Muscle of leg (tissue), 16 donors: ENCODE measurements at places on chromosomes 4 and X. TPM values are rescaled to one million over a fixed set of nuclear protein-coding genes. Genes with fewer than 3 reads are reported as not detected.

- DNase-seq: no peak
Observed at GRCh38 chr4:107801766-107802211, 22.9 kb upstream of the SGMS2 start.

DNA sequence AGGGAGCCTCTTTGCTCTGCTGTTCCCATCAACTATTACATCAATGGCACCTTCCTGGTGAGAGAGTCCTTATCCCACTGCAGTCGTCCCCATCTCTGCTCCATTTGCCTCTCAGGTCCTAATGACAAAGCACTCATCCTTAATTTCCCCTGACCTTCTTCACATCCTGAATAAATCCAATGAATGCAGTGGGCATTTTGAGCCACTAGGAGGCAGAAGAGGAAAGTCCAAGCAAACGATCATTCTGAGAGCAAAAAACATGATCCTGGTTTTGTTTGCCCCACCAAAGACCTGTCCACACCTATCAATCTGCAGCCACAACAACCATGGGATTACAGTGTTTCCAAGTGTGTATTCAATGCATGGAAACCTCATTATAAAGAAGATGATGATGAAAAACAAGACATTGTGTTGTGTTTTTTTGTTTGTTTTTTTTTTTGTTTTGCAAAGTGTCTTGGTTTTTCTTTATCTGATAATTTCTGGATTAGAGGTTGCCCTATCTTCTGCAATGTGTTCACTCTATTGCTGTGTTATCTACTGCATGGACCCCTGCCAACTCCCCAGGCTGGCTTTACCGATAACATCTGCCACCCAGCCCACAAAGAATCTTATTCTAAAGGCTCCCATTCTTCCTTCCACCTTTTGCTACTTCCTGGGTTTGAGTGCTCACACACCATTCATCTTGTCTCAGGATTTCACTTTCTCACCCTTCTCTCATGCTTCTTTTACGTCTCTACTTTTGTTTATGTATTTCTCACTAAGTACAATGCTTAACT is 207.2 kb downstream of the NLGN4X start:
- DNase-seq: peak; percentile 33

GRCh38 chr4:138898282-138898681 is 117.3 kb upstream of the NOCT start:
- DNase-seq: no peak

DNA sequence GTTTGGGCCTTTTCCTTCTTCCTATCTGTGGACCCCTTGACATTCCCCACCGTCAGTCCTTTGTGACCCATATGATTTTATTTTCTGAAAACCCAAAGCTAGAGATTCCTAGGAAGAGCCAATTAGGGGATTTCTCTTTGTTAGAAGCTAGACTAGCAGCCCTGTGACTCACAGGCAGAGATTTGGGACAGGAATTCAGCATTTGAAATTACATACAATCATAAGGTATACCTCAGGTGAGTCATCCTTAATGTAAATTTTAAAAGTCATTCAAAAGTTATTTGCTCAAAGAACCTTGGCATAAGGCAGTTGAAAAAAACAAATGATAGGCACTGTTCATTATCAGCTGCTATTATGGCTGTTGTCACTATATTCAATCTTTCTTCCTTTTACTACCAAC is 40.6 kb downstream of the USP26 start:
- DNase-seq: no peak

DNA sequence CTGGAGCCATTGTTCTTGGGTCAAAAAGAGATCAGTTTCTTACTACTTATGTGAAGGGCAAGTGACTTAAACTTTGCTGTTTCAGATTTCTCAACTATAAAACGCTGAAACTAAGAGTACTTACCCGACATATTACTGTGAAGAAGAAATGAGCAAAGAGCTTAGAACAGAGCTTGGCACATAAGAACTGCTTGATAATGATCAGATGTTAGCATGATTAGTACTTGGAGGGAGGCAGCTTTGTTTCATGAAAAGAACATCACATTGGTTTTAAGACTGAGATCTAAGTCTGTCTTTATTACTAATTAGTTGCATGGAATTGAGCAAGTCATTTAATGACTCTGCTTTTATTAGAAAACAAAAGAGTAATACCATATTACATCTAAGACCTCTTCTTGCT is 169.1 kb downstream of the ARHGAP24 start:
- no peak for DNase-seq

DNA sequence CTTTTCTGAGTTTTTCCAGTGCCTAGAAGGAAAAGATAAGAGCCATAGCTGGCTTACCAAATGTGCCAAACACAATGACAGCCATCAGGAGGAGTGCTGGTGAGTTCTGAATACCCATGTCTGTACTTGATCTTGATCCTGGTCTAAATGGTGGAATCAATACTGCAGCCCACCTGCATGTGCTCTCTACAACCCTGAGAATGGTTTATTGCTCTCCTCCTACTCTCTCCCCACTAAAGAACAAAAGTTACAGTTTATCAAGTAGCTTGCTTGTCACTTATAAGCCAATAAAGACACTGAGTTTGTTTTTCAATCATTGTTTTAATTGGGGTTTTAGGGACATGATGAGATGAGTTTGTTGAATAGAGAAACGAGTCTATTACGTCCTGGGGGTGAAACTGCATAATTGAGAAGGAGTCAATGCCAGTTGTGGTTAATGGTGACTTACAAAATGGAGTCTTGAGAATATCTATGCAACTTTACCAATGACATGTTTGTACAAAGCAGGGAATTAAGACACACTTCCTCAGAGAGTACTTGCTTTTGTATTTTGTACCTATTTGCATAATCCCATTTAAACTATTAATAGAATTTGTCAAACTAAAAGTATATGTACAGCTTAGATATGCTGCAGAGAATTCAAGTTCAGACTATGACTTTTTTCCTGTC is 20.8 kb upstream of the CXCL3 start:
- DNase-seq: no peak

DNA sequence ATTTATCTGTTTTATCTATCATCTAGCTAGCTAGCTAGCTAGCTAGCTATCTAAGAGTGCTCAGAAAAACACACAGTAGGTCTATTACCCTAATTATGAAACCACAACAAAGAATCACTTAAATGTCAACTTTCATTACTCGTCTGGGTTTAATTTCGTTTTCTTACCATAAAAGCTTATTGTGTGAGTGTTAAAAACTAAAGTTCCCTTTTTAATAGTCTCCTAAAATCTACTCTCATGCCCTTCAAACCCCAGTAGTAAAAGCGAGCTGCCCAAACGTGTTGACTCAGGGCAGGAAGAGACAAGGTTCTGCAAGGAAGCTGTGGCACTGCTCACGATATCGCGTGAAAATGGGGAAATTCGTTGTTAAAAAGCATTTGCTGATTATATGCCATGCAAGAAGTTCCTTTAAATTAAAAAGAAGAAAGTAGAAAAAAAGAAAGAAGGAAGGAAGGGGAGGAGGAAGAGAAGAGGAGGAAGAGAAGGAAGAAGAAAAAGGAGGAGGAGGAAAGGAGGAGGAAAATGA is 595 bp downstream of the MBNL3 start:
- peak; percentile 59 for DNase-seq

GRCh38 chr4:36243355-36244256 is 708 bp downstream of the ARAP2 start:
- DNase-seq: peak; percentile 68

DNA sequence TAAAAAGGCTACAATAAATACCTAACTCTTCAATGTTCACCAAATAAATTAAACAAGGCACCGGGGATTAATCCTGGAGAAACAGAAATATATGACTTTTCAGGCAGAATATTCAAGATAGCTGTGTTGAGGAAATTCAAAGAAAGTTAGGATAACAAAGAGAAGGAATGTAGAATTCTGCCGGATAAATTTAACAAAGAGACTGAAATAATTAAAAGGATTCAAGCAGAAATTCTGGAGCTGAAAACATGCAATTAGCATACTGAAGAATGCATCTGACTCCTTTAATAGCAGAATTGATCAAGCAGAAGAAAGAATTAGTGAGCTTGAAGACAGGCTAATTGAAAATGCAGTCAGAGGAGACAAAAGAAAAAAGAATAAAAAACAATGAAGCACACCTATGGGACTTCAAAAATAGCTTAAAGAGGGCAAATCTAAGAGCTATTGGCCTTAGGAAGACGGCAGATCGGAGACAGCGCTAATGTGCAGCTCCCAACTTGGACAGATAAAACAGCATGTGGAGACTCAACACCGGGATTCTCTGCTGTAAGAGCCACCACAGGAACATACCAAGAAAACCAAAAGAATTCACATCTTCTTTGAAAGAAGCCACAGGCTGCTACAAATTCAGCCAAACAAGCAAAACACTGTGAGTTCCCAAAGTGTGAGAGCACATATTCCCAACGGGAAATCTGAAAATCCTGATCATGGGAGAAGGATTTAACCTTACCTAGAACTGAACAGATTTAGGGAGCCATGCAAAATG is 1290.9 kb downstream of the PCDH18 start:
- DNase-seq: no peak

GRCh38 chrX:145821291-145821897 is 3.8 kb downstream of the SLITRK2 start:
- peak; percentile 37 for DNase-seq

- peak; percentile 49 for DNase-seq
Observed at GRCh38 chrX:24243188-24243587, 70.7 kb downstream of the SUPT20HL2 start.

DNA sequence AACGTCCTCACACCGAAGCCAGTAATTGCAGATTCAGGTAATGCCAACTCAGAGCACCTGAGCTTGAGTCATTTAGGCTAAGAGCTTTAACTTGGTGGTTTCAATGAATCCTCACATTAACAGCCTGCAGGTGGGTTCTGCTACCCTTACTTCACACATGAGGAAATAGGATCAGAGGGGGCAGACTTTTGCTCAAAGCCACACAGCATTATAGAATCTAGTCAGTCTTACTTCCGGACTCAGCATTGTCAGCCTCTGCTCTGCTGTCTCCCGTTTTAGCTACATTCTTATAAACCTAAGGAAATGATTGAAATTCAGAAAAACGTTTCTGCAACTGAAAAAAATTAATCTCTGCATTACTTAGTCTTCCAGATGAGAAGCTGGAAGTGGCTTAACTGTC is 6.0 kb downstream of the C4orf50 start:
- no peak for DNase-seq

DNA sequence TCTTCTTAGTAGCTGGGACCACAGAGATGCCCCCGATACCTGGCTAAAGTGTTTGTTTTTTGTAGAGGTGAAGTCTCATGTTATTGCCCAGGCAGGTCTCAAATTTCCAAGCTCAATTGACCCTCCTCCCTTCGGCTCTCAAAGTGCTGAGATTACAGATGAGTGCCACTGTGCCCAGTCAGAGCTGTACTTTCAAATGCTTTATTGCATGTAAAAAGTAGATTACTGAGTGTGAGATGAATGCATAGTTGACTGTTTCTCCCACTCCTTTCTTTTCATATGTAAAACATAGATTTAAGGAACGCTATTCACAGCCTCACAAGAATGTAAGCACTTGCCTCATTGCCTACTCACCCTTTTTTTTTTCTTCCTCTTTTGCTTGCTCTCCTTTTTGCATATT is 984.4 kb upstream of the PABPC4L start:
- DNase-seq: no peak

DNA sequence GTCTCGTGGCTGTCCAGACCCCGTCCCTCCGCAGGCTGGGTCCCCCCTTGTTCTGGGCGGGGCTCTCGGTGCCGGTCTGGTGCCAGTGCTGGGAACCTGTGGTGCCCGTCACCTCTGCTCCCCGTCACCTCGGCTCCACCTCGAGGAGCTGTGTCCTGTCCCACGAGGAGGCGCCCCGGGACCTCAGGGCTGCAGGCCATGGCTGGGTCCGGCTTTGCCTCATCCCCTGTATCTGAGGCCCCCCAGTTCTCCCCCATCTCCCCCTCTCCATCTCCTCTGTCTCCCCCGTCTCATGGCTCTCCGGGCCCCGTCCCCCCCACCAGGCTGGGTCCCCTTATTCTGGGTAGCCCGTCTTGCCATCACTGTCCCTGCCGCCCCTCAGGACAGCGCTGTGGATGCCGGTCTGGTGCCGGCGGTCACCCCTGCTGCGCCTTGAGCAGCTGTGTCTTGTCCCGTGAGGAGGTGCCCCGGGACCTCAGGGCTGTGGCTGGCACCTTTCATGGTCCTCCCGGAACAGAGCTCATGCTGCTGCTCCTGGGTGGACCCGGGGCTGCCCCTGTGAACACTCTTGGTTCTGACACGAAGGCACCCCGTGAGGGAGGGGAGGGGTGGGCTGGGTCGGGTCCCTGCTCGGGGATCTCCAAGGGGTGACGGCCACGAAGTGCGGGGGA is 13.4 kb upstream of the GTPBP6 start:
- no peak for DNase-seq

DNA sequence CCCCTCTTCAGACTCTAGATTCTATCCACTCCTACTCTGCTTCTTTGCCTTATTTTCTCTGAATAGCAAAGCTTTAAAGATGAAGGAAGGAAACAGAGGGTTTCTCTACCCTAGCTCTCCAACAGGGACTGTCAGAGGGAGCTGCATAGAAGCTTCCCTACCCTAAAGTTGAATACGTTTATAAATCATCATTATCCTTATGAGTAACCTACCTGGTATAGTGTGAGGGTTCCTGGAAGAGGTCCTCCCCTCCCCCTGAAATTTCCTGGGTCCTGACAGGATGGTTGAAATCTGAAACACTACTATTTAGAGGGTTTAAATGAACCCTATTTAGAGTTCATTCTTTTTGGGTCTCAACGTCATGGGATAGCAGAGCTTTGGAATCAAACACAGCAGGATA is 187.0 kb upstream of the RBPJ start:
- DNase-seq: no peak

DNA sequence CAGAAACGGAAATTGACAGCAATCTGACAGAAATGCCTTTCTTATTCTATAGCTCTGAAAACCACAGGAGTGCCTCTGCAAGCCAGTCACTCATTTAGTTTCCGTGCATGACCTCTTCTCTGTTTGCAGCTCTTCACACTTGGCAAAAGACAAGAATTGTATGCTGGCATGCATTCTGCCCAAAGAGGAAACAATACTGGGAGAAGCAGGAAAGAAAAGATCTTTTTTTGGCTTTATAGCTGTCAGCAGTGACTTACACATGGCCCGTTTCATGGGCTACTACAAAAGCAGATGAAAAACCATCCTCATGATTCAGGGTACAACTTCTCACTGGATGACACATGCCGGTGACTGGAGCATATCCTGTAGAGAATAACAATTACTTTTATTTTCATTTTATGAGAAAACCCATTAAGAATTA is 249.4 kb downstream of the ADAMTS3 start:
- DNase-seq: peak; percentile 38

GRCh38 chrX:70479922-70480659 is 35.5 kb downstream of the DLG3 start:
- DNase-seq: no peak

Gene WAS
- 2.1 TPM for total RNA-seq

Gene MAGEA4
- not detected for total RNA-seq

Gene FRG2
- total RNA-seq: not detected

Gene ODAPH
- not detected for total RNA-seq

Gene VEGFD
- total RNA-seq: 0.44 TPM

Gene CFAP99
- not detected for total RNA-seq

Gene SMIM20
- 52.6 TPM for total RNA-seq

Gene MTCP1
- total RNA-seq: 15.6 TPM

Gene CCDC158
- total RNA-seq: 0.18 TPM
